ENCODE measurements at places on chromosomes 3 and 15.

DNA sequence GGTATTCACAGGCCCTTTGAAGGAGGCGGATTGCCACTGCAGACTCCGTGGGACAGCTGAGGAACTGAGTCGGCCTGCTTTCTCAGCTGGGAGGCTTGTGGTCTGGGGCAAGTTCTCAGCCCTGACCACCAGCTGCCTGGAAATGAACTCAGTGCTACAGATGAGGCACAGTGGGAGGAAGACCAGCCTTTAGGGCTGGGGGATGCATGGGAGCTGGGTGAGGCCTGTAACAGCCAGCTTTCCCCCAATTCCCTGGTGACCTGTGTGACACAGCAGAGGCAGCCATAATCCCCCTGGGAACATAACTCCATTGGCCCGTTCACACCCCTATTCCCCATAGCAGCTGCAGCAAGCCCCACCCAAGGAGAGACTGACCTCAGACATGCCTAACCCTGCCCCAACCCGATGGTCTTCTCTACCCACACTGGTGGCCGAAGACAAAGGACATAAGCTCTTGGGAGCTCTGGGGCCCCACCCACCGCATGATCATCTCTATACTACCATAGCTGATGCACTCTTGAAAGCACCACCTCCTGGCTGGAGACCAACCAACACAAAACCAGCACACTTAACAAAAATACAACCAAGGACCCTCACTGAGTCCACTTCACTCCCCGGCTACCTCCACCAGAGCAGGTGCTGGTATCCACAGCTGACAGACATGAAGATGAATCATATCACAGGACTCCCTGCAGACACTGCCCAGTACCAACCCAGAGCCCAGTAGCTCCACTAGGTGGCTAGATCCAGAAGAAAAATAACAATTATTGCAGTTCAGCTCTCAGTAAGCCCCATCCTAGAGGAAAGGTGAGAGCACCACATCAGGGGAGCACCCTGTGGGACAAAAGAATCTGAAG, 24.9 kb downstream of the ZMAT3 start:
- no peak for DNase-seq

- no peak for DNase-seq
These were observed 1048.5 kb downstream of the NTRK3 start for GRCh38 chr15:87207990-87208580.

- no peak for DNase-seq
These were observed 178.1 kb downstream of the OPA1 start for GRCh38 chr3:193771011-193771652.

DNA sequence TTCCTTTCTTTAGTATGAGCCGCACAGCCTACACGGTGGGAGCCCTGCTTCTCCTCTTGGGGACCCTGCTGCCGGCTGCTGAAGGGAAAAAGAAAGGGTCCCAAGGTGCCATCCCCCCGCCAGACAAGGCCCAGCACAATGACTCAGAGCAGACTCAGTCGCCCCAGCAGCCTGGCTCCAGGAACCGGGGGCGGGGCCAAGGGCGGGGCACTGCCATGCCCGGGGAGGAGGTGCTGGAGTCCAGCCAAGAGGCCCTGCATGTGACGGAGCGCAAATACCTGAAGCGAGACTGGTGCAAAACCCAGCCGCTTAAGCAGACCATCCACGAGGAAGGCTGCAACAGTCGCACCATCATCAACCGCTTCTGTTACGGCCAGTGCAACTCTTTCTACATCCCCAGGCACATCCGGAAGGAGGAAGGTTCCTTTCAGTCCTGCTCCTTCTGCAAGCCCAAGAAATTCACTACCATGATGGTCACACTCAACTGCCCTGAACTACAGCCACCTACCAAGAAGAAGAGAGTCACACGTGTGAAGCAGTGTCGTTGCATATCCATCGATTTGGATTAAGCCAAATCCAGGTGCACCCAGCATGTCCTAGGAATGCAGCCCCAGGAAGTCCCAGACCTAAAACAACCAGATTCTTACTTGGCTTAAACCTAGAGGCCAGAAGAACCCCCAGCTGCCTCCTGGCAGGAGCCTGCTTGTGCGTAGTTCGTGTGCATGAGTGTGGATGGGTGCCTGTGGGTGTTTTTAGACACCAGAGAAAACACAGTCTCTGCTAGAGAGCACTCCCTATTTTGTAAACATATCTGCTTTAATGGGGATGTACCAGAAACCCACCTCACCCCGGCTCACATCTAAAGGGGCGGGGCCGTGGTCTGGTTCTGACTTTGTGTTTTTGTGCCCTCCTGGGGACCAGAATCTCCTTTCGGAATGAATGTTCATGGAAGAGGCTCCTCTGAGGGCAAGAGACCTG, 13.2 kb downstream of the GREM1 start:
- peak; percentile 55 for DNase-seq

DNA sequence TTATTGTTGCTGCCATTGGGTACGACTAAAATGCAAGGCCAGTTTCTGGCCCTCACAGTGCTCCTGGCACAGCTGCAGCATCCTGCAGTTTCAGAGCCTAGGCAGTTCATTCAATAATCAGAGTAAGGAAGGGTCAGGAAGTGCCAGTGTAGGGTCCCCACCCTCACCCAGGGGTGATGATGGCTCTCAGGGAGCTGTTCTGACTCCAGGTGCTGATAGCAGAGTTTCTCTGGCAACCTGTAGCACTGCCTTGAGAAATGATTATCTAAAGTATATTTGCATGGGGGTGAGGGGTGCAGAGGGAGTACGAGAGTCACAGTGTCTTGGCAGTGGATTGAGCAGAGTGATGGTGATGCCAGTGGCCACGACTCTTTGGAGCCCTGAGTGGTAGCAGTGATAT, 15.5 kb upstream of the IL16 start:
- no peak for DNase-seq

DNA sequence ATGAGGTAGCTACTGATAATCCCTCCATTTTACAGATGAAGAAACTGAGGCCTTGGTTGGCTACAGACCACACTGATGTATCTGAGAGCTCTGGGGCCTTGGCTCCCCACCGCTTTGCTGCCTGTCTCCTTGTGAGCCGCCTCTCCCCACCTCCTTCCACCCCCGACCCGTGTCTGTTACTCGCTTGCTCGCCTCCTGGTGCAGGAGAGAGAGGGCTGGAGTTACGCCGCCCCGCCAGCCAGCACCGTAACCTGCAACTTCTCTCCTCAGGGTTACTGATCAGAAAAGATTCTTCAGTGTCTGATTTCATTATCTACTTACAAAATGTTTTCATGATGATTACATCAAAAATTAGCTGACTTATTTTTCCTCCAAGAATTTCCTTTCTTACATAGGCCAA, 34.1 kb downstream of the TM2D3 start:
- no peak for DNase-seq

- no peak for DNase-seq
These were observed 139.3 kb upstream of the KBTBD8 start for GRCh38 chr3:66858656-66859381.

GRCh38 chr15:70853318-70853972, 512 bp downstream of the LARP6 start:
- DNase-seq, result peak; percentile 66

DNA sequence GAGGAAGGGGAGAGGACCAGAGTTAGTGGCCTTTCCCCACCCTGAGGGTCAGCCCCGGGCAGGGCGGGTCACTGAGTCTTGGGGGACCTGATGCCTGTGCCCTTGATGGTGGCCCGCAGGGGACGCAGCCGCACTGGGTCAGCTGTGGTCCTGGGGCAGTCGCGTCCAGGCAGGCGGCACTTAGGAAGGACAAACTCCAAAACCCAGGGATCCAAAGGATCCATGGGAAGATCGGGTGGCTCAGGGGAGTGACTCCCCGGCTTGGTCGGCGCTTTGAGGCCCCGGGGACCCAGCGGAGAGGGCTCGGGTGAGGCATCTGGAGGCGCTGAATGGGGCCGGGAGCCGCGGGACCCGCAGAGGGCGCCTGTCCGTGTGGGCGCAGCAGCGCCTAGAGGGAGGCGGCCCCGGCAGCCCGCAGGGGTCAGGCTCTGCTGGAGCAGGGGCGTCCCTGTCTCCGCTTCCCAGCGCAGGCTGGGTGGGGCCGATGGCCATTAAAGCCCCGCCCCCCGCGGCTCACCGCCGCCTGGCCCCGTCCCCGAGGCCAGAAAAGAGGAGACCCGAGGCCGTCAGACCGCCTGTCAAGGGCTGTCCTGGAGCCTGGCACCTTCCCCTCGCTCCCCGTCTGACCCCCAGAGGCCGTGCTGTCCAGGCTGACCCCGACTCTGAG, 17.5 kb downstream of the CIDEC start:
- no peak for DNase-seq

GRCh38 chr3:113468539-113468938, 27.2 kb upstream of the CFAP44 start:
- DNase-seq, result no peak

- DNase-seq, result no peak
These were observed 78.3 kb upstream of the TBC1D5 start for GRCh38 chr3:17820704-17821103.

DNA sequence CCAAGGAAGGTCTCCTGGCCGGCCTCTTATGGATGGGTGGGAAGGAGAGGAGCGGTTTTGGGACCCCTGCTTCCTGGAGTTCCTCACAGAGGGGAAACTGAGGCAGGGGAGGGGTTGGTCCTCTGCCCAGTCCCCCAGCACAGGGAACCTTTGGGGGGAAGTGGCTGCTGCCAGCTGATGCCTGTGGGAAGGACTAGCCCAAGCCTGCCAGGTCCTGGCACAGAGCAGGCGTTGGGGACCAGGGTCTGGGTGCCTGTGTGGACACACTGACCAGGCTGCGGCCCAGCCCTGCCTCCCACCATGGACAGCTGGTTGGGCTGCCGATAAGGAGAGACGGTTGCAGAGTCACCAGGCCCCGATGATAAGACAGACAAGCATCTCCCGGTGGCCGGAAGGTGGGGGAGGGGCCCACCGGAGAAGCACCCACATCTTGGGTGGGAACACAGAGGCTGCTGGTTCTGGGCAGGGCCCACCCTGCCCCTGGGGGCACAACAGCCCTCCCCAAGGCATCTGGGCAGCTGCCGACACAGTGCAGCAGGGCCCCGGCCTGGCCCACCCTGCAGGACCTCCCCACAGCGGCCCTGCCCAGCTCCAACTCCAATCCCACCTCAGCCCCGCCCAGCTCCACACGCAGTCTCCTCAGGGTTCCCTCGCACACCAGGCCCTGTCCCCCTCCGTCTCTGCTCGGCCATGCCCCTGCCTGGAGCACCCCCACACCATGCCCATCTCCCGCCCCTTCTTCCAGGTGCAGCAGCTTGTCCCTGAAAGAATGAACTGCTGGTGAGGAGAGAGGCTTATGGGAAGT, 50.7 kb downstream of the DNAJB8 start:
- DNase-seq, result no peak

DNA sequence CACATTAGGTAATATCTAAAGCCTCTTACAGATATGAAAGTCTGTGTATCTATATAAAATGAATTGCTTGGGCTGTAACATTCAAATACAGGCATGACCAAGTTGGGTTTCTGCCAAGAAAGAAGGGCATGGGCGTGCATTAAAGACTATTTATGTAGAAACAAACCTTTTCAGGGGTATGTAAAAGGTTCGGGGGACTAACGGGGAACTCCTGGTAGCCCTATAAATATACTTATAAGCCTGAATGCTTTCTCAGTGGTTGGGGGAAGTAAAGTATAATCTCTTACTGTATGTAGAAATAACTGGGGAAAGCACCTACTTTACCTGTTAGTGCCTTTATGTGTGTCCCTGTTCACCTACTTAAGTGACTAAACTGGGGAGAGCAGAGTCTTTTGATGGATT, 154.5 kb upstream of the TBL1XR1 start:
- DNase-seq, result no peak

GRCh38 chr3:18946524-18946923, 201.8 kb upstream of the KCNH8 start:
- DNase-seq, result no peak

DNA sequence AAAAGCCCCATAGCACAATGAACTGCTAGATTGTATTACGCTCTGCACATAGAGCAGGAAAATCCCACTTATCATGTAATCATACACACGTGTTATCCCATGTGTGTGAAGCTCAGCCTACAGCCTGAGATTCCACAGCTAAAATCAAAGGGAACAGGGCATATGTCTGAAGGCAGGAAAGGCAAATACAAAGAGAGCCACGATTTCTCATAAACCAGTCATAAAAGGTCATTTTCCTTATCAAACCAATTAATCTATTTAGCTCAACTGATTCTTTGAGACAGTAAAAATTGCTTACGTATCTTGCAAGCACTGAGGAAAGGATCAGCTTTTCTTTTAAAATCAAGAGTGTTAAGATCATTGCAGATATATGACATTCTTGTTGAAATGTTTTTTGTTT, 199.5 kb upstream of the TBL1XR1 start:
- no peak for DNase-seq

GRCh38 chr3:192883512-192883911, 34.1 kb downstream of the MB21D2 start:
- no peak for DNase-seq

DNA sequence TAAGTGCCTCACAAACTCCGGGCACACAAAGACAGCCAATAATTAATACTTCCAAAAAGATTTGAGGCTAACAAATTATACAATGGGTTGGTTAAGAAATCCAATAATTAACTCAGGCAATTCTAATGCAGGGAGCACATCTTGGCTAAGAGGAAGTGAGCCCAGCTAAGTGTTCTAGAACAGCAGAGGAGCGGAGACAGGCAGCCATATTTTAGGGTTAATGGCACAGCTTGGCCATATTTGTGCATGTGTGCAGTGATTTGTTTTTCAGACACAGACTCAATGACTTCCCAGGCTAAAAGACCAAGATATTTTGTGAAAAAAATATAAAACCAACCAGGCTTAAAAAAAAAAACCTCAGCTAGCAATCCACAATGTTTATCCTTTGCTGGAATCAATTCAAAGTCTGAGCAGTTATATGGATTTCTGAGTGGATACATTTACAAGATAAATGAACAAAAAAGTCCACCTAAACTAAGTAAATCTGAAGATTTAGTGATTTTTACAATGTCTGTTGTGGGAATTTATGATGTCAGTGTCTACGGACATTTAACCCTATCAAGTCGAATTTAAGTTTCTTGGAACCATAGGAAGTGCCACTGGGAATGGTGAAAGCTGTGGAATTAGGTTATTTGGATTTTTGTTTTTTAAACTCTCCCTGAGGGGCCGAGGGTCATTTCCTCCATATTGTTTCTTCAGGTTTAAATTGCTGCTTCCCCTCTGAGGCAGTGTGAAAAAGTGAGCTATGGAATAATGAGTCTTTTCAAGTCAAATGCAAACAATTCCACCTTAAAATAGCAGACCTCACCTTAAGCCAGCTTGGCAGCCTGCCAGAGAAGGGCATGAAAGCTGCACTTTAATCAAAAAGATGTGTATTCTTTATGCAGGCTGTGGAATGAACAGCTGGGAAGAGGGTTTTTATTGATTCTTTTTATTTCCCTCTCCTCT, 413.7 kb upstream of the TBL1XR1 start:
- peak; percentile 93 for DNase-seq
